ENCODE measurements at places on chromosomes 2 and 18.

- no peak for DNase-seq
Observed at GRCh38 chr2:187329586-187329985, 118.5 kb downstream of the CALCRL start.

GRCh38 chr2:215362562-215362904 lies 50.7 kb downstream of the ATIC start:
- no peak for DNase-seq

DNA sequence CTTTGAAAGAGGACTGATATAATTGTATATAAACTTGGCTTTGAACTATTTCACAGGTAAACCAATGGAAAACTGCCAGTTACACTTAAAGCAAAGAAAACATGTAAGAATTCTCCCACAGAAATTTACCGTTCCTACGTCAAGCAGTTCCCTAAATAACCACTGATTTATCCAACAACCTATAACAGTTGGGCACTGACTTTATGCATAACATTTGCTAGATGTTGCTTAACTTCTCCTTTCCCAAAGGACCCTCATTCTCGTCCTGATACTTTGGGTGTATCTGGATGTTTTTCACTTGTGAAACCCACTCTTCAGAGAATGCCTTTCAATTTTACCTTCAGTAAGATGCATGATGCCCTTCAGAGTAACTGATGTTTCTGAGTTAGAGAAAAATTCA lies 43.8 kb downstream of the STAT1 start:
- DNase-seq, result no peak

DNA sequence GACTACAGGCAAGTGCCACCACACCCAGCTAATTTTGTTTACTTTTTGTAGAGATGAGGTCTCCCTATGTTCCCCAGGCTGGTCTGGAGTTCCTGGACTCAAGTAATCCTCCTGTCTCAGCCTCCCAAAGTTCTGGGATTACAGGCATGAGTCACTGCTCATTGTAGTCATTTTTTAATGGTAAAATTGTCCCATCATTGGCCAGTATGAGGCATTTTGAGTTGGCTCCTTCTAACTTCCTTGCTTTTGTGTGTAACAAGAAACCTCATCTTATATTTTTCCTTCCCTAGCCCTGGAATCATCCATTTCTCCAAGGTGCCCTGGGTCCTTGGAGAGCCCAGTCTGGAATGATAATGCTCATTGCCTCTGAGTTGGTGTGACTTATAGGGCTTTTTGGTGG lies 148.5 kb downstream of the INHBB start:
- DNase-seq, result no peak

DNA sequence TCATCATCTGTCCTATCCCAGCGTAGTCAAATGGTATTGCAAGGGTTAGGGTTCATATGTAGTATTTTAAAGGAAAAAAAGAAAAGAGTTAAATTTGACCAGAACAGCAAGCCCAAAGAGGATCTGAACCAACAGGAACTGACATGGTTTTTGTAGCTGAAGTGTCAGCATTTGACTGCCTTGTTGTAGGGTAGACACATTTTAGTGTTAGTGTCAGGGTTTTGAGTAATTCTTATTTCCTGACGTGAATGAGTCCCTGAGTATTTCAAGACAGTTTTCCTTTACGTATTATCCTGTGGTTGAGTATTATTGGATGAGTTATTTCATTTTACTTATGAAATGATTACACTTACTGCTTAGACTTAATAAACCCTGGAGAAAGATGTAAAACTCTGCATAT lies 173.3 kb upstream of the ZEB2 start:
- no peak for DNase-seq

DNA sequence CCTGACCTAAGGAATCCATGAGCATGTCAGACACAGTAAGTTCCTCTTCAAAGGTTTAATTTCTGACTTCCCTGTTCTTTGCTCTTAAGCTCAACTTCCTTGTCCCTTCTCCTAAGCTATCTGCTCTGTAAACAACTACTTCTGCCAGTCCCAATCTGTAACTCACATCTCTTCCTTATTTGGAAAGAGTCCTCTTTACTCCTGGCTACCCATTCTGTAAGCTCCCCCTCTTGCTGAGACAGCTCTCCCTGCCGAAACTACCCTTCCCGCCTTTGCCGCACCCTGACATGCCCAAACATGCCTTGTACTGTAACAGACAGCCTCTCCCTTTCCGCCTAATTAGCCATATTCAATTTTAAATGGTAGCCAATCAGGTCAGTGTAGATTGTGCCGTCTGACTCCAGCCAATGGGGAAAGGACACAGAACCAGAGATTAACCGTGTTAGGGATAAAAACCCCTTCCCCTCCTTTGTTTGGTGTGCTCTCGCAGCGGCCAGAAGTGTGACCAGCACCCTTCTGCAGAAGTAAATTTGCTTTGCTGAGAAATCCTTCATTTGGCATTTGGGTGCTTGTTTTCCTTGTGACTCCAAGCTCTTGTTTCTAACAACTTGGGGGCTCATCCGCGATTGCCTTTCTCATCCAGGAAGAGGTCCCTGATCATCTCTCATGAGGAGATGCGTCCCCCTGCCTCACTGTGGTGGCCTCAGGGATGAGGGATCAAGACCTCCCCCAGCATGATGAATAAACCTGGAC lies 49.0 kb downstream of the PIAS2 start:
- no peak for DNase-seq

DNA sequence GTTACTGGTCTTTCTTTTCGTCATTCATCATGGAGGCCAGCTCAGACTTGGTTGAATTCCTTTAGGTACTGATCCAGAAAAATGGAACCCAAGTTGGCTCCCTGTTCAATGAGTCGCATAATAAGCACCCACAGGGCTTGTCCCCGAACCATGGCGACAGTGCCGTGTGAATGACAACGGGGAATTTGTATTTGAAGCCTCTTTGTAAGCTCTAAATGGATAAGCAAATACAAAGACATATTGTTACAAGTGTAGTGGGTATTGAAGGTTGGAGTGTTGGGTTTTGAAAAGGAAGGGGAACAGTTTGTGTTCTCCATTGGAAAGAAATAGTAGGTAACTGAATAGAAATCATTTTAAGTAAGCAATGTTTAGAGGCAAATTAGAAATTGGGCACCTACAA lies 288.9 kb downstream of the SLC4A3 start:
- no peak for DNase-seq

DNA sequence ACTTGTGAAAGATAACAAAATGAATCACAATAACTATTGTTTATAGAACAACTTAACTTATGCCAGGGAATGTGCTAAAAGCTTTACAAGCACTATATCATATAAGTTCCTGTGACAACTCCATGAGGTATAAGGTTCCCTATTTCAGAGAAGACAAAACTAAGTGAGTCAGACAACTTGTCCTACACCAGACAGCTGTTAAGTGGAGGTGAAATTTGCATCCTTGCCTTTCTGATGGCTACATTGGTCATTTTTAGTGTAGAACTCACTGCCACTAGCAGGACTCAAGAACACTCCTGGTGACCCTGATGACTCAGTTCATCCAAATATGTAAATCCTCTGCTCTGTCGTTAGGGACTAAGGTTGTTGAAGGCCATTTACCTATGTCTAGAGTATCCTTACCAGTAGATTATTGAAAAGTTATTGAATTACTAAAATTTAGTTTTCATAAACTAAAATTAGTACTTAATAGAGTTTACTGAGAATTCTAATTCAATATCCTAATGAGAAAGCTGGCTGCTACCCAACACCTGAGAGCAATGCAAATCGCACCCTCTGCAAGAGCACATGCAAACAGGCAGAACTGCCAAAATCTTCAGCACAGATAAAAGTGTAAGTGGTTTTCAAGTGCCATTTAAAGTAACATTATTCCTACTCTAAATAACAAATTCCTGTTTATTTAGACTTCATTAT lies 636.2 kb downstream of the NRXN1 start:
- no peak for DNase-seq

GRCh38 chr2:12766421-12766879 lies 49.7 kb downstream of the TRIB2 start:
- no peak for DNase-seq

- no peak for DNase-seq
Observed at GRCh38 chr18:57923611-57924010, 120.4 kb upstream of the NEDD4L start.

DNA sequence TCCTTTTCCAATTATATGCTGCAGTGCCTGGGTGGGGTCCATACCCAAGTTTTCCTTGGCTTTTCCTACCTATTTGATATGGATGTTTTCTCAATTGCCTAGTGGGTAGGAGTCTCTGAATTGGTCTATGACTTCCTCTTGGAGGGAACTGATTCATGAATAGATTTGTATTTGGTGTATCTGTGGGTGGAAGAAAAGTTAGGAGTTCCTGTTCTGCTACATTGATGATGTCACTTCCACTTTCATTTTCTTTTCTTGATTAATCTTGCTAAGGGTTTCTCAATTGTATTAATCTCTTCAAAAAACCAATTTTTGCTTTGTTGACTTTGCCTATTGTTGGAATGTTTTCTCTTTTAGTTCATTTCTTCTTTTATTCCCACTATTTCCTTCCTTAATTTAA lies 37.4 kb upstream of the SLC9A2 start:
- DNase-seq, result no peak

GRCh38 chr2:192026825-192027120 lies 168.0 kb downstream of the TMEFF2 start:
- DNase-seq, result no peak

DNA sequence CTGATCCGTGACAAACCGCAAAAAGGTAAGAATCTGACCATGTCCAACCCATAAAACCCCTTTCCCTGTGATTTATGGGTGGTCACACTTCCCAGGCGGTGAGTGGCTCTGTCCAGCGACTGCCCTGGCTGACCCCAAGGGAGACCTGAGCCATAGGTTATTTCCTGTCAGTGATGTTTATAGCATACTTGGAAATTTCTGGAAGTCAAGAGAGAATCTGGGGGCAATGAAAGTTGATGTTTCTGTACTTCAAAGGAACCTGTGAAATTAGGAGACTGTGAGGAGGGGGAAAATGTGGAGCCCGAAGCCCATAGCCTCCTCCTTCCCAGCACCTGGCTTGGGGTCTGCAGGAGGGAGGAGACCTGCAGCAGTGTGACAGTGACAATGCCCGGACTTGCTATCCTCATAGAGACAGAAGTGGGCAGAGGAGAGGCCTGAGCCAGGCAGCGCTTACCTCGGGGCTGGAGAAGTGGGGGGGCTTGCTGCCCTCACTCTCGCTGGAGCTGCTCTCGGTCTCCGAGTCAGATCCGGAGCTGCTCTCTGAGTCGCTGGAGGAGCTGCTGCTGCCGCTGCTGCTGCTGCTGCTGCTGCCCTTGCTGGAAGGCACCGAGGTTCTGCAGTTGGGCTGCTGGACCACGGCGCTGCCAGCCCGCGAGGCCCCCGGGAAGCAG lies 111.3 kb upstream of the REV1 start:
- DNase-seq, result peak; percentile 36

DNA sequence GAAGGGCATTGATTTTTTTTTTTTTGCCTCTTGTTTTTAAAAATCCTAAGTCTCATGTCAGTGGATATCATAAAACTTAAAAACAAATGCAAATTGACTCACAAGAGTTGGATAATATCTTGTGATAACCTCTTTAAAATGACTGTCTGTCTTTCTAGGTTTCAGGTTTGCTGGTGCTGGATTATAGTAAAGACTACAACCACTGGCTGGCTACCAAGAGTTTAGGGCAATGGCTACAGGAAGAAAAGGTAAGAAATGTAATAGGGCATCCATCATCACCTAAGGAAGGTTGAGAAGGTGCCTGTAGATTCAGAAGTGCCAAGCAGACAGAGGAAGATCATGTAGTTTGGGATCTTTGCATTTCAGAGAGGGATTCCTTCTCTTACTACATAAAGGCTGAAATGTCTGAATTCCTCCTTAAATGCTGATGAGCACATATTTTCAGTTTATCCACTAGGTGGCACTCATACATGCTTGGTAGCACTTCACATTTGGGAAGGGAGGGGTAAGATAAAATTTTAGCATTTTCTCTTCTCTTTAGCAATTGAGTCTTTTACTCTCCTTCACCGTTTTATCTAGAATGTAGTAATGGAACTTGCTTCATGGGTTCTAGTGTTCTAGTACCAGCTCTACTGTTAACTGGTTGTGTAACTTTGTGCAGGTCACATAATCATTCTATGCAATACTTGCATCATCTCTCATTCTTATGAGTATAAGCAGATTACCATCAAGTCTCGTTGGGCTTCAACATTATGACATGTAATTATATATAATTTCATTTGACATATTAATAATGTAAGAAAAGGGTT lies 21.1 kb downstream of the CPS1 start:
- peak; percentile 78 for DNase-seq

GRCh38 chr2:74373985-74374384 lies 6.1 kb downstream of the DCTN1 start:
- DNase-seq, result no peak

- no peak for DNase-seq
Observed at GRCh38 chr2:109279243-109279860, 150.3 kb downstream of the SH3RF3 start.

GRCh38 chr2:8380026-8380425 lies 301.8 kb upstream of the ID2 start:
- no peak for DNase-seq

GRCh38 chr18:21571772-21572171 lies 28.7 kb downstream of the ESCO1 start:
- no peak for DNase-seq

DNA sequence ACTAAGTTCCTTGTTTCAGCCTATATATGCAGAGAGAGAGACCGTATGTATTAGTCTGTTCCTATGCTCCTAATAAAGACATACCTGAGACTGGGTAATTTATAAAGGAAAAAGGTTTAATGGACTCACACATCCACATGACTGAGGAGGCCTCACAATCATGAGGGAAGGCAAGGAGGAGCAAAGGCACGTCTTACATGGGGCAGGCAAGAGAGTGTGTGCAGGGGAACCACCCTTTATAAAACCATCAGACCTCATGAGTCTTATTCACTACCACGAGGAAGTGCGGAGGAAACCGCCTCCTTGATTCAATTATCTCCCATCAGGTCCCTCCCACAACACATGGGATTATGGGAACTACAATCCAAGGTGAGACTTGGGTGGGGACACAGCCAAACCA lies 73.8 kb downstream of the TMEM18 start:
- no peak for DNase-seq

- no peak for DNase-seq
Observed at GRCh38 chr2:100130595-100131391, 11.6 kb downstream of the AFF3 start.

DNA sequence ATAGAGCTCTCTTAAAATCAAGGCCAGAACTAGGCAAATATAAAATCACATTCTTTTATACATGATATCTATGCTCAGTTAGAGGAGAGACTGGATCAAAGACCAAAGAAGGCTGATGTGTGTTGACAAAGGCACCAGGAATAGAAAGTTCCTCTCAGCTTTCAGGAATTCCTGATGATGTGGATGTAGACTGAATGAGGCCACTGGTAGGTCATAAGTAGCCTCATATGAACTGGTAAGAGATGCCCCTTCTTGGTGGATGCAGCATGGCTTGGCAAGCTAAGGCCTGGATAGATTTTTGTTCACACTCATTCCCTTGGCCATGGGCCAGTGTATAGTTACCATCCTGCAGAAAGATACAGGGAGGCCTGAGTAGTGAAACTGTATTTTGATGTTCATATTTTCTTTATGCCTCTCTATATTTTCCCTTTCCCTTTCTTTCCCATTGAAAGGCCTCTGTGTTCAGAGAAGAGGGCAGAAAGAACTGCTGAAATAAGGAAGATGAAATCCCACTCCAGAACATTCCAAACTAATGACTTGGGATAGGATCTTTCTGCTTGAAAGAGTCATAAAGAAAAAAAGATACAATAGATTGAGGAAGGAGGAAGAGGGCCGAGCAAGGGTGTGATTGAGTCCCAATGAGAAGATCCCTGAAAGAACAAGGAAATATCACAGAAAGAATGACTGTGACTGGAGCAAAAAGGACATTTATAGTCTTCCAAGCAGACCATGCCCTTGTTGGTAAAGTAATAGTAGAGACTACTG lies 2182.7 kb upstream of the PIK3C3 start:
- DNase-seq, result peak; percentile 10

All from AG08395 (cell line).